ENCODE measurements at places on chromosomes 12 and 14.

GRCh38 chr12:24909667-24910066 is 39.2 kb downstream of the BCAT1 start:
- peak; percentile 79 for DNase-seq

- DNase-seq: peak; percentile 12
These were observed 149.1 kb downstream of the NTF3 start for GRCh38 chr12:5581019-5581418.

GRCh38 chr12:1439687-1440086 is 154.7 kb downstream of the FBXL14 start:
- no peak for DNase-seq

- DNase-seq: no peak
These were observed 25.6 kb upstream of the CABP1 start for GRCh38 chr12:120614848-120615247.
